Muscle of arm (tissue), 14 donors: ENCODE measurements at places on chromosomes 3 and 15.

GRCh38 chr3:95775486-95776094, 1038.8 kb upstream of the EPHA6 start:
- no peak for DNase-seq

- DNase-seq = peak; percentile 15
These were observed 351.5 kb upstream of the ICE2 start for GRCh38 chr15:60830479-60830878.

GRCh38 chr3:33131331-33132018, 17.7 kb downstream of the CRTAP start:
- DNase-seq = peak; percentile 51

GRCh38 chr15:40785814-40786213, 16.0 kb downstream of the C15orf62 start:
- DNase-seq = no peak

- DNase-seq = no peak
These were observed 519 bp downstream of the ASB7 start for GRCh38 chr15:100602823-100603393.

- DNase-seq = no peak
These were observed 324.0 kb downstream of the UACA start for GRCh38 chr15:70439304-70439877.

- DNase-seq = peak; percentile 15
These were observed 55.2 kb upstream of the GBE1 start for GRCh38 chr3:81816473-81817250.

- no peak for DNase-seq
These were observed 27.7 kb upstream of the CPNE4 start for GRCh38 chr3:132062535-132062934.

GRCh38 chr3:78791753-78792152, 976.0 kb downstream of the ROBO1 start:
- peak; percentile 19 for DNase-seq

- DNase-seq = no peak
These were observed 715.4 kb downstream of the NSUN3 start for GRCh38 chr3:94778289-94778688.

- DNase-seq = no peak
These were observed 5.6 kb upstream of the NUP210 start for GRCh38 chr3:13425689-13426088.

DNA sequence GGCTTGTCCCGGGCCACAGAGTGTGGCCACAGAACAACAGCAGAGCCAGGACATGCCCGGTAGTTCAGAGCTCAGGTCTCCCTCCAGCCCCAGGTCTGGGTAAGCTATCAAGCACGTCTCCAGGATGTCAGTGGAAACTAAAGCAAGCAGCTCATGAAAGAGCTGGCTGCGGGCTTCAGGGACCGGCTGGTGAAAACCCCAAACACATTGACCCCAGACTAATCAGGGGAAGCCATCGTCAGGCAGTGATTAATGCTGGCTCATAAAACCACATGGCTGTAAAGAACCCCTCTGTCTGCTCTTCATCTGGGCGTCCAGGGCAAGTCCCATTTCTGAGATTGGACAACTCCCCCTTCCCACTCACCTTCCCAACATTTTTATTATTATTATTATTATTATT, 37.8 kb downstream of the LMCD1 start:
- no peak for DNase-seq

GRCh38 chr15:91752081-91752785, 101.3 kb upstream of the SLCO3A1 start:
- no peak for DNase-seq

DNA sequence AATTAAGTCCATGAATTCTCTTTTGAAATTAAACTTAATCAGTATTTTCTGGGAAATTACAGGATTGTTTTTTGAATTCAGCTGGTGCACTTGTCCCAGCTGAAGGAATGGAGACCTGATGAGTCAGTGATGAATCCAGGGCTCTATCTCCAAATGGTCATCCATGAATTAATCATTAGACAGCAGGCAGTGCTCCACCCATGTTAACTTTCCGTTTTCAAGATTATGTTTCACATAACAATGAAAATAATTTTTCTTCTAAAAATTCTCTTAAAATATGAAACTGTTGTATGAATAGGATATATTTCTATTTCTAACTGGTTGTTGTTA, 13.9 kb upstream of the PAQR9 start:
- DNase-seq = no peak

GRCh38 chr3:55884491-55885285, 397.6 kb upstream of the WNT5A start:
- no peak for DNase-seq

- DNase-seq = no peak
These were observed 333.8 kb upstream of the UMPS start for GRCh38 chr3:124396339-124396950.

- no peak for DNase-seq
These were observed 93.6 kb upstream of the ATP2B2 start for GRCh38 chr3:10599017-10599416.

GRCh38 chr3:55813268-55814097, 326.4 kb upstream of the WNT5A start:
- no peak for DNase-seq

DNA sequence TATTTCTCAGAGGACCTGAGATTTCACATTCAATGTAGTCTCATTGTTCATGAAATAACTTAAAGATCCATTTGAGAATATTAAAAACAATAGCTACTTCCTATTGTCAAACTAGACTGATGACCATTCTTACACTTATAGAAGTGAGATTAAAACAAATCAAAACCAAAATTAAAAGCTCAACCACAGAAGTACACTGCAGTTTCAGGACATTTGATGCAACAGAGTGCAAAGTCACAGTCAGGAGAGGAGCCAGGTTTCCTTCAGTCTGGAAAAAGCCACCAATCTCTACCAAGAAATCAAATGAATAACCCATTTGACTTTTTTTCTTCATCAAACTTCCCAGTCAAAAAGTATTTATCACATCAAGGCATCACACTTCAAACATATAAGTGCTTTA, 5.5 kb downstream of the CCPG1 start:
- DNase-seq = no peak

DNA sequence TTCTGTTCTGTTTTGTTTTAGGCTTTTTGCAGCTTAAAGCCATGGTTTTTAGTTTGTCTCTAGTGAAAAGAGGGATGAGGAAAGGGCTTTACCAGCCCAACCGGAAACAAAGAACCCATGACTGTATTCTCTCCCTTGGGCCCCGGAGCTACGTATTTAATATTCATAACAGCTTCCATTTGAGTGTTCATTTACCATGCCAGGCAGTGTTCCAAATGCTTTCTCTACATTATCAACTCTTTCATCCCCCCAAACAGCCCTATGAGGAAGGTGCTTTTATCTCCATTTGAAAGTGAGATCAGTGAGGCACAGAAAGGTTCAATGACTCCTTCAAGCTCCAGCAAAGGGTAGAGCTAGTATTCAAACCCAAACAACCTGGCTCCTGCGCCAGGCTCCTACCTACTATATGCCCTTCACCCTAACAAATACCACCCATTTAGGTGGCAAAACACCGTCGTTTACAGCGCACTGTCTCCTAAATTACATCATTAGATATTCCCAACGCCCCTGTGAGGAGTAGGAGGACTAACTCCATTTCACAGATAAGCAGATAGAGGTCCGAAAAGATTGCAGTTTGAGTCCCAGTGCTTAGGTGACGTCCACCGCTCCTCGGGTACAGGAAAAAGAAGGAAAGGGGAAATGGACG, 27.9 kb downstream of the GTPBP8 start:
- peak; percentile 26 for DNase-seq

GRCh38 chr3:114223143-114223542, 14.2 kb downstream of the ZNF80 start:
- no peak for DNase-seq

- DNase-seq = peak; percentile 81
These were observed 1.2 kb downstream of the MEX3B start for GRCh38 chr15:82044373-82045178.

DNA sequence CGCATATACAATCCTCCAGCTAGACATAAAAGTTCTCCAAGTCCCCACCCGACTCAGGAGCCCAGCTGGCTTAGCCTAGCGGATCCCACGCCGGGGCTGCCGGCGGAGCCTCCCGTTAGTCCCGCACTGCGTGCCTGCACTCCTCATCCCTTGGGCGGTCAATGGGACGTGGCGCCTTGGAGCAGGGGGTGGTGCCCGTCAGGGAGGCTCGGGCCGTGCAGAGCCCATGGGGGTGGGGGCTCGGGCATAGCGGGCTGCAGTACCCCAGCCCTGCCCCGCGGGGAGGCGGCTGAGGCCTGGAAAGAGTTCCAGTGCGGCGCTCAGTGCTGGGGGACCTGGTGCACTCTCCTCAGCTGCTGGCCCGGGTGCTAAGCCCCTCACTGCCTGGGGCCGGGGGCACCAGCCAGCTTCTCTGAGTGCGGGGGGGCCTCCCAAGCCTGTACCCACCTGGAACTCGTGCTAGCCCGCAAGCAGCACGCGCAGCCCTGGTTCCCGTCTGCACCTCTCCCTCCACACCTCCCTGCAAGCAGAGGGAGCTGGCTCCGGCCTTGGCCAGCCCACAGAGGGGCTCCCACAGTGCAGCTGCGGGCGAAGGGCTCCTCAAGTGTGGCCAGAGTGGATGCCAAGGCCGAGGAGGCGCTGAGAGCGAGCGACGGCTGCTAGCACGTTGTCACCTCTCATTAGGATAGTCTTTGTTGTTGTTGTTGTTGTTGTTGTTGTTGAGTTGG, 12.2 kb upstream of the CCDC50 start:
- no peak for DNase-seq

DNA sequence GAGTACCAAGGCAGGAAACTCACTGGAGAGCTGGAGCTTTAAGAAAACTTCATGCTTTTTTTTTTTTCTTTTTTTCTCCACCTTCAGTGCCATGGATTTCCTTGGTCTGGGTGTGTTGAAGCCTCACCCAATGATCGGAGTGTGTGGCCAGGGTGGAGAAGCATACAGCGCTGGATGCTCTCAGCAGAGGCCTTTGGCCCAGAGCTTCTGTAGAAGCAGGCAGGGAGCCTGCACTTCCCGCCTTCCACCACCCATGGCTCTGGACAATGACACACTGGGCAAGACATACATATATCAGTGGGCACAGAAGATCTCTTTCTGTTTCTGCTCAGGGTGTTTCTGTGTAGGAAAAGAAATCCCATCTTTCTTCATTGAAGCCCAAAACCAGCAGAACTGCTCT, 55.8 kb upstream of the ACAD9 start:
- DNase-seq = no peak

GRCh38 chr15:73078722-73079121, 26.5 kb downstream of the NEO1 start:
- no peak for DNase-seq

DNA sequence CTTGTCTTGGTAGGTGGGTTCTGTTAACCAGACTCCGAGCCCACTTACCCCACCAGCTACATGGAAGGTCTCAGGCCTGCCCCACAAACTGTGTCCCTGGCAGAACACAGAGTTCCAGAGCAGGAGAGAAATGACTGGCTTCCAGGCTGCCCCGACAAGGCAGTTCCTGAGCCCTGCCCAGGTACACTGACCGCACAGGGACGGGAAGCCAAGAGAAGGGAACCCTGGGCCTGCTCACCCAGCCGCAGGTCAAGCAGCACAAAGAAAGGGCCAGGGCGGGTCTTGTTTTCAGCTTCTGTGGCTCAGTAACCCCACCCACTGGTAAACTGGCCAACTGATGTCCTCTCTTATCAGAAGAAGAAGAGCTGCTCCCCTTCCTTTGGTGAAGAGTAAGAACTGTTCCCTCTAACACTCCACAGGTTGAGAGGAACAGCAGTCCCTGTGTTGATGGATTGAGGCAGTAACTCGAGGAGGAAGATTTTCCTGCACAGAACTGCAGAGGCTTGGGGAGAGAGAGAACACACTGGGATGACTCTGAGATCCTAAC, 68.4 kb downstream of the CRTC3 start:
- DNase-seq = no peak
